ENCODE measurements at places on chromosomes 6 and 20. TPM values are rescaled to one million over a fixed set of nuclear protein-coding genes. Genes with fewer than 3 reads are reported as not detected.

GRCh38 chr20:36018208-36018988 is 50.0 kb downstream of the CNBD2 start:
- DNase-seq, result no peak

Gene ZNF311
- not detected for polyA plus RNA-seq

GRCh38 chr20:9829835-9830234 is 9.0 kb downstream of the PAK5 start:
- DNase-seq, result no peak

- DNase-seq, result no peak
Measured at GRCh38 chr20:48205281-48205782, 420.1 kb upstream of the SULF2 start.

Gene ID1
- polyA plus RNA-seq, result 0.51 TPM

Gene VSX1
- not detected for polyA plus RNA-seq

DNA sequence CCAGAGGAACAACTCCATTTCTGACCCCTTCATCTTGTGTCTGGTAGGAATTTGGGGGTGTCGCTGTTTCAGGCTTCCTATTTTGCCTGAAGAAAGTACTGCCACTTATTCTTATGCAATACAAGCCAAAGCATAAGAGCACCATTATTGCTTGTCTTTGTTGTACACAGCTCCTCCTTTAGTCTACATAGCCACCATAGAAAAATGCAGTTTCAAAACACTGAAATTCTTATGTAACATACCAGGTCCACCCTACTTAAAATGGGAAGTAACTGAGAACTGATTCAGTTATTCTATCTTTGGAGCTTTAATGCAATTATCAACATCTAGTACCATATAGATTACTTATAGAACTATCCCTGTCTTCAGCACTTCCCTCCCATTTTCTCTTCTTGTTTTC is 255.5 kb downstream of the ARHGAP18 start:
- no peak for DNase-seq

DNA sequence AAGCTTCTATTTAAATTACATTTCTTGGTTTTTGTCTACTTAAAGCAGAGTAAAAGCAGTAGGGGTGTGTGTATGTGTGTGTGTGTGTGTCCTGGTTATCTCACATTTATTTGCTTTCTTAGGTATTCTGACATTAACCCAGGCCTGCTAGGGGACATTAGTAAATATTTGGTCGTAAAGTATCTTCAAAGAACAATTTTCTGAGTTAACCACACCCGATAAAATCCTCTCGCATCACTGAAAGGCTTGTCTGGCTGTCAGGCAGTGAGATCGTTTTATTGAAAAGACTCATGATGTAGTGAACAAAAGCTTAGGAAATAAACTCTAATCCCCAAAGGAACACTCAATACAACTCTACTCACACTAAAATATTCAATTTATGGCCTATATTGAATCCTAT is 77.9 kb downstream of the ZNF217 start:
- DNase-seq, result no peak

GRCh38 chr6:28737750-28738395 is 185.9 kb downstream of the TRIM27 start:
- DNase-seq, result no peak

DNA sequence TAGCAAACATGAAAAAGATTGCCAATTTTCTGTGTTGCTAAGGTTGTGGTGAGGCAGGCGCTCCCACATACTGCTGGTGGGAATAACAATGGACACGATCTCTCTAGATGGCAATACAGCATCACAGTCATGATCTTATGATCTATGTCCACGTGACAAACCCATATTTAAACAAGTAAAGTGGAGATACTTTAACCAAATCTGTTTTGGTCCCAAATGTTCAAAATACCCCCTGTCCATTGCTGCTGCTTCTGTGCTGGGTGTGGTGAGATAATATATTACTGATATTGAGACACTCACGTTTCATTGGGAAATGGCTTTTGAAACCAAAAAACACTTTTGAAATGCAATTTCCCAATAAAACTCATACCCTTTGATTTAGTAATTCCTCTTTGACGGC is 23.0 kb downstream of the SIRPD start:
- no peak for DNase-seq

DNA sequence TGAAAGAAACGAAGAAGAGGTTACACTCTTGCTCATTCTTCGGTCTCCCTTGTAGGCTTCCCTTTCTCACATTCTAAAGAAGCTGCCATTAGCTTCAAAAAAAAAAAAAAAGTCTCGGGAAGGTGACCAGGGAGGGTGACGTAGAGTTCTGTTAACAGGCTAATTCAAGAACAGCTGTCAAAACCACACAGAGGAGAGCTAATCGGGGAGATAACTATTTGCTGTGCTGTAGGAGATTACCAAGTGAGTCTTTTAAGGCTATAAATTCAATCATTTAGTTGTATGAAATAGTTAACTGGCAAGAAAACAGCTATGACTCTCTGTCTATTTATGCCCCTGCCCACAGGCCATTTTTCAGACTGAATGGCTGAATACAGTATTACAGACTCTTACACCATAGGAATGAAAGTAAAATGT is 256.8 kb downstream of the SYNE1 start:
- DNase-seq, result no peak

DNA sequence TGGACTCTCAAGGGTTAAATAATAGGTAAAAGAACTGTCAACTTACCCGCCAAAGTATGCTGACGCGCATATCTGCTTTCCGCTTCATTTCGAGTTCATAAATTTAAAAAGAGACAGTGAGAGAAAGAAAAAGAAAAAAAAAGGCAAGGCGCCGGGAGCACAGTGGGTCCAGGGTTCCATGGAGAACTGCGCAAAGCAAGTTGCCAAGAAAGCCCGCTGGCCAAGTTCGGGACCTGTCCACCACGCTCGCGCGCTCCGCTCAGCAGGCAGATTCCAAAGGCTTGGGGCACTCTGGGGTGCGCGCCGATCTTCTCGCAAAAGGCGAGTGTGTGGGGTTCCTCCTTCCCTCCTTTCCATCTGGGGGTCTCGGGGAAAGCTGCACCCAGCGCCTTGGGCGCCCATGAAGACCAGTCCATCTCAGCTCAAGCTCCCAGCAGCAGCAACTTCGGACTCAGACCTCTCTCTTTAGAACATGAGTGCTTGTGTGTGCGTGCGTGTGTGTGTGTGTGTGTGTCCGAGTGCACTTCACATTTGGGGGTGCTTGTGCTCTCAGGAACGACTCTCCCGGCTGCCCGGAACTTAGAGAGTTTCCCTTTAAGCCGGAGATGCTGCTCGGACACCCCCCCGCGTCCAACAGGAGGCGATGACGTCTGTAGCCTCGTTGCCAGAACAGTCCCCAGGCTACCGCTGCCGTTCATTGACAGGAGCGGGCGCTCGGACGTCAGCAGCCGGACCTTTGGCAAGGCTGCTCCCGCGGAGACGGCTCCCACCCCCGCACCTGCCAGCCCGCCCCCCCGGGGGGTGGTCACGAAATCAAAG is 180.0 kb downstream of the TBXT start:
- DNase-seq, result no peak

DNA sequence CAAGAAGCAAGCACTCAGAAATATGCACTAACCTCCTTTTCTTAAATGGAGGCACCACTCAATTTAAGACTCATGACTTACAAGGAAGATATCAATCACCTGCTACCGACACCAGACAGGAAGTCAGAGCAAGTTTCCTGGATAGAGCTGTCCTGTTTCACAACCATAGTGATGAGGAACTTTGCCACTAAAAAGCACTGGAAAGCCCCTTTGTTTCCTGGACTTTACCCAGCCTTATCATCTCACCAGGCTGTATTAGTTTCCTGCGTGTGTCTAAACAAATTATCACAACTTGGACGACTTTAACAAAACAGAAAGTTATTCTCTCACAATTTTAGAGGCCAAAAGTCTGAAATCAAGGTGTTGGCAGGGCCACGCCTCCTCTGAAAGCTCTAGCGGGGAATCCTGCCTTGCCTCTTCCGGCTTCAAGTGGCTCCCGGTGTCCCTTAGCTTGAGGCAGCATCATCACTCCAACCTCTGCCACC is 253.8 kb upstream of the STXBP5 start:
- peak; percentile 7 for DNase-seq

Gene ELOVL2
- polyA plus RNA-seq, result not detected

GRCh38 chr6:1380625-1381427 is 8.6 kb upstream of the FOXF2 start:
- no peak for DNase-seq

Gene LY86
- 7.0 TPM for polyA plus RNA-seq

DNA sequence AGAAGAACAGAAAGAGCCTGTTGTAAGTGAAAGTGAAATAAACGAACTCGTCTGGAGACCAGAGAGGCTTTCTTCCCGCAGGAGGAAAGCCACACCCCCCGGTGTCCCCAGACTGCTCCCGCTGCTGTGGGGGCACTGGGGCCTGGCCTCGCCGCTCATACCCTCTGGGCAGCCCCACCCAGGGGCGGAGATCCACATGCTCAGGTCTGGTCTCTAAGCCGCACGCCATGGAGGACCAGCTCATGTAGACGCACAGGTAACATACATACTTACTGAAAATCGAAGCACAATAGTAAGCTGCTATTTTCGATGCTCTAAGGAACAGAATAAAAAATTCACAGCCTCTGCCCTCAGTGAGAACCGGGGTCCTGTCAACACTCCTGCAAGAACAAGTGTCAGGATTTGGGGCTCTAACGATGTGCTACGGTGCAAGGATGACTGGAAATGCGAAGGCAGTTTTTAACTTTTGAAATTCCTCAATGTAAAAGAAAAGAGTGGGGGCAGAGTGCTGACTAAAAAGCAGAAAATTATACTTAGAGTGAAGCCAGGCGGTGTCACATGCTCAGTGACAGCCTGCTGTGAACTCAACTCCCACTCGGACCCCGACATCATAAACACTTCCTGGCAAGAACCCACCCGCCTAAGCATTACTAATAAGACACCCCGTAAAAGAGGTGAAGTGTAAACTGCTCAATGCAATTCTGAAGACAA is 110.5 kb downstream of the IRF4 start:
- no peak for DNase-seq

DNA sequence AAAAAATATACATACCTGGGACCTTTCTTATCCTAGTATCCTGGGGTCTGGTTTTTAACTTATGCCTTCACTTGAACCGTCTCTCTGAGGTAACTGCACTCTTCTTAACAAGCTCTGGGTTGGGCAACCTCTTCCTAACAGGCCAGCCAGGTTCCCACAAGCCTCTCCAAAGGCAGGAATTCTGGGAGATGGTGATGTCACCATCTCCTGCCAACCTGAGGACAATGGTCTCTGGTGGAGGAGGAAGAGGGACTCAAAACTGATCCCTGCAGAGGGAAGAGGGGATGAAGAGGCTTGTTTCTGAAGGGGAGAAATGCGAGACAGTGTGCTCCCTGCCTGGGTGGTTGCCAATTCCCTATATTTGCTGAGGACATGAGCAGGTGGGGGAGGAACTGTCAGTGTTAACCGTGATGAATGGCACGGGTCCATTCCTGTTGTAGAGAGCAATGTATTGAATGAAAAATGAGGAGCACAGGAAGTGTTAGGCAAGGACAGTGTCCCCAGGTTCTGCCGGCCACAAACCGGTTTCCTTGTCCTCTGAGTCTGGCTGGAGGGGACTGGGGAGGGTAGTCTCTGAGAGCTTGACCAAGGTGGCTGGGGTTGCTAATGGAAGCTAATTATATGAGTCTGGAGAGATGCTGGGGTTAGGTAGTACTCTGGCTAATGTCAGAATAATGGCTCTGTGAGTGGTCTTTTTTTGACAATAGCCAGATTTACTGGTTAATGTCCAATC is 95.5 kb downstream of the KCNB1 start:
- no peak for DNase-seq

DNA sequence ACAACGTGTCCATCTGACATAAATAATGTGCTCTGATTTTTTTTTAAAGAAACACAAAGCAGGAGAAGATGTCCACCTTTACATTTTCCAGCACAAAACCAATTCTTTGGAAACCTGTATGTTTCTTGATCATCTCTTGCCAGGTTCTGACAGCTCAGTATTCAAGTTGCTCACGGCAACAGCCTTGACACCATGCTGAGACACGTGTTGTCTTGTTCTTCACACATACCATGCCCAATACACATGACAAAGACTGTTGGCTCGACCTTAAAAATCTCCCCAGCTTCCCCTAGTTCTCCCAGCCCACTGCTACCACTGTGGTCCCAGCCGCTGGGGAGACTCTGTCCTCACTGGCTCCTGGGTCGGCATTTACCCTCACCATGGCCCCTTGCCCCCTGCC is 518.9 kb downstream of the PREX1 start:
- no peak for DNase-seq

GRCh38 chr6:73074175-73074574 is 151.1 kb downstream of the KHDC1L start:
- no peak for DNase-seq

GRCh38 chr20:17870086-17870740 is 98.4 kb downstream of the SNX5 start:
- no peak for DNase-seq

- no peak for DNase-seq
Measured at GRCh38 chr20:2738331-2739041, 45.9 kb downstream of the EBF4 start.

Gene WFDC2
- polyA plus RNA-seq, result not detected

Gene BPIFA1
- polyA plus RNA-seq, result not detected

DNA sequence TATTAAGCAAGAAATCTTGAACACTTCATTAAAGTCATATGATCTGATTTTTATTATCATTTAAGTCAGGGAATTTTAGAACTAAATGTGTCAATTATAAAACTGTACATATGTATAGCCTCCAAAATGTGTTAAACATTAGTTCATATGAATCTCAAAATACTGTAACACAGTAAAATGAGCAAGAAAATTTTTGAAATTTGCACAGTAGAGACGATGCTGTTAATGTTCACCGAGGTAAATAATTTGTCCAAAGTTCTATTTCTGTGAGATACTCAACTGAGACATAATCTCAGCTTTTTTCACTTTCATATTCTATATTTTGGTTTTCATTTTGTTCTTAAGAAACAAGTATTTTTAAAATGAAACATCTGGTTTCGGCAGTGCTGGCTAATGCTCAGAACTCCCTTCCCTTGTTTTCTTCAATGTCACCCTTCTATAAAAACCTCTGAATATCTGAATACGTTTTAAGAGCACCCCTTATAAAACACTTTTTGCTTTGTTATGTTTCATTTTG is 353.1 kb downstream of the LAMA2 start:
- no peak for DNase-seq

GRCh38 chr20:3543901-3544507 is 73.2 kb downstream of the ATRN start:
- no peak for DNase-seq

- no peak for DNase-seq
Measured at GRCh38 chr6:3707024-3707423, 44.5 kb downstream of the PXDC1 start.

GRCh38 chr6:32175322-32175710 is 568 bp downstream of the AGPAT1 start:
- DNase-seq, result no peak

Gene GSTA1
- polyA plus RNA-seq, result not detected
